ENCODE measurements at places on chromosomes 6 and 20.
A peak's percentile ranks its signal among the peaks of the same experiment; 100 is the strongest.

DNA sequence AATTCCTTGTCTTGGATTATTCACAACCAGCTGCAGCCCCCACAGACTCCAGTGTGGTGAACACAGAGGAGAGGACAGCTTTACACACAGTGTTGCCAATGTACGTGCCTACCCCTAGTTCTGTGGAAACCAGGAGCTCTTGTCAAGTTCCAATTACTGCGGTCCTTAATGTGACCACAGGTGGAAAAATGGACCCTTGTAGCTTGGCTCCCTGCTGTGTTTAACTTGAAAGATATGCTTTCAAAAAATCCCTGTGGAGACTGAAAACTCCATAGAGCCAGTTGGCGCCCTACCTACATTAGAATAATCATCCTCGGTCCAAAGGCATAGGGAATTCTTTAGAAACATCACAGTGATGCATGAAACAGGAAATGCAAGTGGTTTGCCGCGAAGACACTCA is 118.3 kb upstream of the SLC22A23 start:
- no peak for DNase-seq

- no peak for DNase-seq
These were observed 3.7 kb upstream of the CD2AP start for GRCh38 chr6:47473791-47474346.

GRCh38 chr6:28794175-28795002 is 129.4 kb downstream of the TRIM27 start:
- no peak for DNase-seq

- peak; percentile 69 for DNase-seq
These were observed 3.1 kb downstream of the GABRR2 start for GRCh38 chr6:89311853-89312531.

GRCh38 chr6:78916411-78916810 is 49.1 kb downstream of the IRAK1BP1 start:
- no peak for DNase-seq

DNA sequence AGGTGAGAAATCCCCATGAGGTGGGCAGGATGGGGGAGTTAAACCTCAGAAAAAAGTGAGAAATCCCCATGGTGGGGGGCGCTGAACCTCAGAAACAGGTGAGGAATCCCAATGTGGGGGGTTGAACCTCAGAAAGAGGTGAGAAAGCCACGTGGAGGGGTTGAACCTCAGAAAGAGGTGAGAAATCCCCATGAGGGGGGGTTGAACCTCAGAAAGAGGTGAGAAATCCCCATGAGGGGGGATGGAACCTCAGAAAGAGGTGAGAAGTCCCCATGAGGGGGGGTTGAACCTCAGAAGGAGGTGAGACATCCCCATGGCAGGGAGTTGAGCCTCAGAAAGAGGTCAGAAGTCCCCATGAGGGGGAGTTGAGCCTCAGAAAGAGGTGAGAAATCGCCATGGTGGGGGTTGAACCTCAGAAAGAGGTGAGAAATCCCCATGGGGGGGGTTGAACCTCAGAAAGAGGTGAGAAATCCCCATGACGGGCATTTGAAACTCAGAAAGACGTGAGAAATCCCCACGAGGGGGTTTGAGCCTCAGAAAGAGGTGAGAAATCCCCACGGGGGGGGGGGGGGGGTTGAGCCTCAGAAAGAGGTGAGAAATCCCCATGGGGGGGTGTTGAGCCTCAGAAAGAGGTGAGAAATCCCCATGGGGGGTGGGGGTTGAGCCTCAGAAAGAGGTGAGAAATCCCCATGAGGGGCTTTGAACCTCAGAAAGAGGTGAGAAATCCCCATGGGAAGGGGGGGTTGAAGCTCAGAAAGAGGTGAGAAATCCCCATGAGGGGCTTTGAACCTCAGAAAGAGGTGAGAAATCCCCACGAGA is 14.3 kb upstream of the GOPC start:
- no peak for DNase-seq

DNA sequence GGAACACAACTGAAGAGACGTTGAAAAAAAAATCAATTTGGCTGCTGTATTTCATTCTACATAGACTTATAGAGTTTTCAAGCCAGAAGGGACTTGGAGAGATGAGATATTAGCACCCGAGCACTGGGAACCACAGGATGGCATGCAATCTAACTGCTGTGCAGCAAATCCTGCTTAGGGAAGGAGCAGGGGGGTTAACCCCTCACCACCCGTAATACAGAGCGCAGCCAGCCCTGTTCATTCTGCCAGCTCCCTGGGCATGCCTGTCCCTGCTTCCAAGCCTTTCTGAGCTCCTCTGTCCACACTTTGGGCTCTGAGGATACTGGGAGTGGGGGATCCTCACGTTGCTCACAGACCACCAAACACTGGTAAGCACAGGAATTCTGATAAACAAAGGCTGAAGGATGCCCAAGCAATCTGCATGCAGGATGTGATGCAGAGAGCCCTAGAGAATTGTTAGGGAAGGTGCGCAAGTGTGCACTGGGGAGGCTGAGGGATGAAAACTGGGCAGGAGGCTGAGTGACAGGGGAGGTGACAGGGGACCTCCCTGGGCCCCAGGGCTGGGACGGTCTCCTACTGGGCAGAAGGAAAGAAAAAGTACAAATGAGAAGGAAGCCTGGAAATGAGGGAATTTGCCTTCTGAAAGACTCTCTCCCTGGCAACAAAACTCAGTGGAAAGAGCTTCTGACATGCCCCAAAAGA is 34.0 kb downstream of the CPNE5 start:
- DNase-seq: no peak

- peak; percentile 6 for DNase-seq
These were observed 161.8 kb downstream of the LRFN2 start for GRCh38 chr6:40425192-40425919.

DNA sequence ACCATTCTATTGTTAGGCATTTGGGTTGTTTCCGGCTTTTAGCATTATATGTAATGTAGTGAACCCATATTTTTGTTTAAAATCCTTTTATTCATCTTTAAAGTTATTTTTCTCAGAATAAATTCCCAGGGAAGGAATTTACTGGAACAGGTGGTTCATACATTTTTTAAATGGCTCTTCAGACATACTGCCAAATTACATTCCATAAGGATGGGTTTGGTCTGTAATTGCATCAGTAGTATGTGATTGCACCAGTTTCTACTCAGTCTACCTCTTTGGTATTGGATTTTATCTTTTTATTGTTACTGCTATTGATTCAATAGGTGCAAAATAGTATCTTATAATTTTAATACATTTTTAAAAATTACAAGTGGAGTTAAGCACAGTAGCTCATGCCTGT is 27.2 kb downstream of the BRPF3 start:
- DNase-seq: no peak

GRCh38 chr6:45416700-45417099 is 39.0 kb upstream of the SUPT3H start:
- DNase-seq: no peak

DNA sequence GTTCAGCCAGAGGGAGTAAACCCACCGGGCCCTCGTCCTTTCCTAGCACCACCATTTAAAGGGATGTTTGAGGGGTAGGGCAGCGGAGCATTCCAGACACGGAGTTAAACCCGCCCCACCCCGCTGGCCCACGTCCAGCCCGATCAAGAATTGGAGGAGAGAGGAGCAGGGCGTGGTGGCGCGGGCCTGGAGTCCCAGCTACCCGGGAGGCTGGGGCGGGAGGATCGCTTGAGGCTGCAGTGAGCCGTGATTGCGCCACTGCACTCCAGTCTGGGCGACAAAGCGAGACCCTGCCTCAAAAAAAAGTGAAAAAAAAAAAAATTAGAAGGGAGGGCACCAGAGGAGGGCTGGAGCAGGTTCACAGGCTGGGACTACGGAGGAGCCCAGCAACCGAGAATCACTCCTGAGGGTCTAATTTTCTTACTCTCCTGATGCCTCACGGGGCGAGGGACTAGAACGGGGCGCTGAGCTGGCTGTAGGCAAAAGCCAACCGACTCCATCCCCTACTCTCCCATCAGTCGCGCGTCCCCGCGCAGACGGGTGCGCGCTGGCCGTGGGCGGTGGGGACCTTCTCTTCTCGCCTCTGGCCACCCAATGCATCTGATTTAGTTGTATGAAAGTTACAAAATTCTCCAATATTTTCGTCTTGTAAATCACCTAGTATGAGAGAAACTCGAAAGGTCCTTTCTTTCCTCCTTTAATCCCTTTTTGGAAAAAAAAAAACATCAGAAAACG is 6.1 kb upstream of the HSPA1B start:
- DNase-seq: peak; percentile 64

- no peak for DNase-seq
These were observed 31.6 kb downstream of the MYLK4 start for GRCh38 chr6:2719093-2719455.

DNA sequence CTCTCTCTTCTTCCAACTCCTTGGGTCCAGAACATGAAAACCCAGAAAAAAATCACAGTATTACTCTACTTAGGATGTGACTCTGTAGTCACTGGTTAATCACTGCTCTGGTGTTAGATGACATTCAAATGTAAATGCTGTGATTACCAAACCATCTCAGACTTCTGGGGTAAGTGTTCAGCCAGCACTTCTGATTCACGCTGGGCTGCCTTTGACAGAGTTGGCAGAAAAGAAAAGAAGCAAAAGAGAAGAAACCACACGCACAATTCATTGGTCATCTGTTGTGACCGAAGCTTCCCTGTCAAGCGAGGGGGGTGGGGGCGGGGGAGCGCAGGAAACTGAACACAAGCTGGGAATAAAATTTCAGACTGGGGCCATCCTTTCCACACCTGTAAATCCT is 82.7 kb downstream of the PSMG4 start:
- no peak for DNase-seq

GRCh38 chr20:61878478-61879302 is 187.0 kb downstream of the TAF4 start:
- DNase-seq: no peak

DNA sequence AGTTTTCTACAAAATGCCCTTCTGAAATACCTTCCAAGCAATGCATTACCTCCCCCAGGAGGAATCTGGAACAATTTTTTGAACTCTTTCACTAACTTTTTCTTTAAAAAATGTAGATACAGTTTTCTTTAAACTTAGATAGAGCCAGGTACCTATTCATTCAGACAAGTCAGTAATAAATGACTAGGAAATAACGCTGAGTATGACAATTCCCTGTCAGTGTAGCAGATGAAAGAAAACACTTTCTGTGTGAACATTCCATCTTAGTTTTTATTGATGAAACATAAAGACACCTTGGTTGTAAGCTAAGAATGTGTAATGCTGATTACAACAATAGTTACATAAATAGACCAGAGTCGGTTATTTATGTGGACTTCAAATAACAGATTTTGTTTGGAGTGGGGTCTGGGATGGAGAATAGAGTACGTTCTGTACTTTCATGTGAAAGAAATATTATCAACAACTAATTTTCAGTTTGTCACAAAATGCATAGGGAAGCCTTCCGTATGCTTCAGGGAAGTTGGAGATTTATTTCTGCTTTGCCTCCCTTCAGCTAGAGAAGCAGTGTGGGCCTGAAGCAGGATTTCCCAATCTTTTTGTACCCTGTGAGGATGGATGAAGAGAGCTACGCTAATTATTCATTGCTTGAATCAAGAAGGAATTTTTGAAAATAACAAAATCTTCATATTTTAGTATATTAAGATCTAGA is 19.2 kb upstream of the QKI start:
- DNase-seq: no peak

GRCh38 chr6:68328156-68328555 is 306.9 kb upstream of the ADGRB3 start:
- DNase-seq: no peak

- no peak for DNase-seq
These were observed 541 bp upstream of the IL20RA start for GRCh38 chr6:137045222-137045789.

DNA sequence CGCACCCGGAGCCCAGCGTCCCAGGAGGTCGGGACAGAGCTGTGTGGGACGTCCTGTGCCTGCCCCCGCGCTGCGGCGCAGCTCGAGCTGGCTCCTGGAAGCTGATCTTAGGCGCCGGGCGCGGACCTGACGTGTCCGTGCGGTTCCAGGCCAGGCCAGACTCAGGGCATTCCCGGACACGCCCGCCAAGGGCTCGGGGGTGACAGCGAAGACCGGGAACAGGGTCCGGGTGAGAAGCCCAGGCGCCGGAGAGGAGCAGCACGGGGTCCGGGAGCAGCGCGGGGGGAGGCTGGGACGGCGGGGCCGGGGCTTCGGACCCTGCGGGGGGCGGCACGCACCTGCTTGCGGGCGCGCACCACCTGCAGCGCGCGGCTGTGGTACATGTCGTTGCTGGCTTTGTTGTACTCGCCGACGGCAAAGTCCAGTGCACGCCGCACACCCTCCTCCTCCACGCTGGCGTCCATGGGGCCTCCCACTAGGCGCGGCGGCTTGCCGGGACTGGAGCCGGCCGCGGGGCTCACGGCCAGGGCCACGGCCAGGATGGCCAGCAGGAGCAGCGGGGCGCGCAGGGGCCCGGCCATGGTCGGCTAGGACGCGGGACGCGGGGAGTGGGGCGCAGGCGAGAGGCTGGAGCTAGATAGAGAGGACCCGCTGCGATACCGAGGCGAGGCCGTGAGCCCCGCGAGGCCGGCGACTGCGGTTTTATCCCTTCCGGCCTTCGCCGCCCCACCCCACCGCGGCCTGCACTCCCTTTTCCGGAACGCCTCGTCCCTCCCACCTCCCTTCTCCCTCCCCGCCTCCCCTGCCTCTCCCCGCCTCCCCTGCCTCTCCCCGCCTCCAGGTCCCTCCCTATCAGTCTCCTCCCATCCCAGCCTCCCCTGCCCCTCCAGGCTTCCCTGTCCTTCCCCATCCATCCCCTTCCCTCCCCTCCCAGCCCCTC is at the start of gene CST3:
Gene CST3, minus strand, starts transcription at position 674 of the 940 bp plus-strand sequence. Its CDS starts 93 bp downstream, at position 581.
- peak; percentile 72 for DNase-seq

DNA sequence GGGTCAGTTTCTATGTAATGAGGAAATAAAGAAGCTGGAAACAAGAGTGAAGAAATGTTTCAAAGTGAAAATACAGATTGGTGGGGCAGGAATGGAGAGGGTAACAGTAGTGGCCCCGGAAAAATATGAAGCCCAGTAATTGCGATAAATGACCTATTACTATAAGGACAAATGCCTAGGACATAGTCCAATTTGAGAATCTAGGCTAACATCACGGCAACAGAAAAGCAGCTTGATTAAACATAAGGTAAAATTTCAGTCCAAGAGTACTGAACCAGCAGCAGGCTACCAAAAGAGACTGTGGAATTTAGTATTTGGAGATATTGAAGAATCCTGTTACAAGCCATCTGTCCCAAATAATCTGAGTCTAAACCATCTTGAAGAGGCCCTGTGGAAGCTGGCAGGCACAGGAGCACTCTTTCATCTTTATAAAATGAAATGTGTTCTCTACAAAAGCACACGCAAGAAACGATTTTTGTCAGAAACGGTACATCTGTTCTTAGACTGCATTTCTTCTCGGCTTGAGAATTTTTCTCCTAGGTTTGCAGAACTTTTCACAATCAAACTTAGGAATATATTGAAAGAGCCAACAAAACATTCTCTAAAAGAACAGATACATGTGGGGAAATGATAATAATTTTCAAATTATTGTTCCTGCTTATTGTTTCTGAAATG is 49.3 kb downstream of the ELOVL5 start:
- DNase-seq: no peak

DNA sequence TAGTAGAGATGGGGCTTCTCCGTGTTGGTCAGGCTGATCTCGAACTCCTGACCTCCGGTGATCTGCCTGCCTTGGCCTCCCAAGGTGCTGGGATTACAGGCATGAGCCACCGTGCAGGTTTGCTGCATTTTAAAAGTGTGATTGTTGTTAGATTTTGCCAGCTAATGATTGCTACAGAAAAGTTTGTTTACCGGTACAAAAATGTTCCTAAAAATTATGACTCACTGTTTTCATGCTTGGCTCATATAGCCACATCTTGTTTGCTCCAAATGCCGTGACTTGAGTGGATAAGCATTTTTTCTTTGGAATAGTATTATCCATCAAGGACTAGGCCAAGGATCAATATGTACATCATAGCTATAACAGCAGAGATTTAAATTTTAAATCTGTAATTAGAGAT is 24.3 kb downstream of the LRRN4 start:
- DNase-seq: no peak
